NCI-H1436 treated with DMSO at 0.1 percent for 48 hours (cell line): ENCODE measurements at places on chromosomes 2 and 18.

- DNase-seq, result no peak
These were observed 23.4 kb downstream of the DAPL1 start for GRCh38 chr2:158818511-158818910.

DNA sequence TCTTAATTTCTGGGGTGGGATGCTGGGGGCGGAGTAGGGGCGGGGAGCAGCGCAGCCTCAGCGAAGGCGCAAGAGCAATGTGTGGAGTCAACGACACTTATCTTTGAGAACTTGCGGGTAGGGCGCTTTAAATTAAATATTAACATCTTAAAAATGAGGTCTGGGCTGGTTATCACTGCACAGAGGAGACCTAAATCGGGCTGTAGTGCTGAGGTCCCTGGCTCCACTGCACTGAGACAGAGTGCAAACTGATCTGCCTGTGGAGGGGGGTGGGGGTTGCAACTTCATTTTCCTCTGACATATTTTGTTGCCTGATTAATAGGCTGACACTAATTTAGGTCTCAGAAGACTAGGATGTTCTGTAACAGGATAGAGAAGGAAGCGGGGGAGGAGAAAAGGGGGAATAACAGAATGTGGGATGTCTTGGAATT lies 253.0 kb upstream of the FANCL start:
- no peak for DNase-seq

GRCh38 chr2:168698969-168699368 lies 103.5 kb upstream of the NOSTRIN start:
- no peak for DNase-seq

DNA sequence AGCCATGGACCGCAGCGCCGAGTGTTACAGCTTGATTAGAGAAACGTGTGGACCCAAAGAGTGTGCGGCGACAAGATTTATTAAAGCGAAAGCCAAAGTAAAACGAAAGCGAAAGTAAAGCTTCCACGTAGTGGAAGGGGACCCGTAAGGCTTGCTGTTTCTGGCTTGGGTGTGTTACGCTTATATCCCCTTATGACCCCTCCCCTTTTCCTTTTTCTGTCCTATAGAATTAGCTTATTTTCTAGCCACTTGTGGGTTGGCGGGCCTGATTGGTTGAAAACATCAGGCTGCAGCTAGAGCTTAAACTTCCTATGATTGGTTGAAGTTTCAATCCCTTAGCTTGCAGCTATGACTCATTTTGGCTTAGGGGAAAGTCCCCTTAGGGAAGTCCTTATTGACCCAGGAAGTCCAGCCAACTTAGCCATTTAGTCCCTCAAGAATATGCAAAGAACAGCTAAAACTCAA lies 969.7 kb downstream of the DCDC2C start:
- peak; percentile 92 for DNase-seq

GRCh38 chr18:3649633-3650426 lies 199.9 kb downstream of the TGIF1 start:
- DNase-seq, result no peak

- DNase-seq, result no peak
These were observed 64.1 kb downstream of the CCDC93 start for GRCh38 chr2:117949806-117950205.

- no peak for DNase-seq
These were observed 52.2 kb downstream of the CUL3 start for GRCh38 chr2:224532931-224533330.

DNA sequence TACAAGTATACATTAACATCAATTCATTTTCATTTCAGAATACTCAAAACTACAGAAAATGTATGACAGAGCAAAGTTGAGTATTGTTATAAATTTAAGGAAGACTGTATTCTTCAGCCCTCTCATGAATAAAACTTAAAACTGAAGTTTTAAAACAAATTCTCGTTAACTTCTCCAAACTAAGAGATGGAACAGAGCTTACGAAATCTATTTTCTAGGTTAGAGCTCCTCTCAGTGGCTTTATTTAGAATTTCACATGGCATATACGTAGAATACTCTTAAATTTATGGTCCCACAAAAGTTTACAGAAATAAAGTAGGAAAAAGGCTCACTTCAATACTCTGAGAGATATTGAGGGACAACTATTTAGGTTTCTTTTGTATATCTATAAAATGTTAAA lies 612.1 kb downstream of the KCNJ3 start:
- no peak for DNase-seq

DNA sequence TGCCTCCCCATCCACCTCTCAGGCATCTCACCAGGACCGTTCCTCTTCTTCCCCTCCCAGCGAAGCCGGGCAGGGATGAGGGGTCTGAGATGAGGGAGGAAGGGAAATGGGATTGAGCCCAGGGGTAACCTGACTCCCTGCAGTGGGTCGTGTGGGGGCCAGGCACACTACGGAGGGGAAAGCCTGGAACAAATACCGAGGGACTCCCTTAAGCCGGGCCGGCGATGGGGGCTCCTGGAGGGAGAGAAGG lies 250 bp upstream of the SPEG start:
- DNase-seq, result no peak

- DNase-seq, result no peak
These were observed 331.3 kb upstream of the CNTNAP5 start for GRCh38 chr2:123693836-123694235.

GRCh38 chr2:53670331-53670730 lies 97.3 kb upstream of the CHAC2 start:
- DNase-seq, result no peak

GRCh38 chr2:191885098-191885497 lies 38.2 kb upstream of the CAVIN2 start:
- no peak for DNase-seq

- no peak for DNase-seq
These were observed 2.3 kb downstream of the APCDD1 start for GRCh38 chr18:10456718-10457117.

GRCh38 chr18:32769071-32769585 lies 3.7 kb downstream of the KLHL14 start:
- no peak for DNase-seq
